ENCODE measurements at places on chromosomes 11 and 22. TPM values are rescaled to one million over a fixed set of nuclear protein-coding genes. Genes with fewer than 3 reads are reported as not detected.

DNA sequence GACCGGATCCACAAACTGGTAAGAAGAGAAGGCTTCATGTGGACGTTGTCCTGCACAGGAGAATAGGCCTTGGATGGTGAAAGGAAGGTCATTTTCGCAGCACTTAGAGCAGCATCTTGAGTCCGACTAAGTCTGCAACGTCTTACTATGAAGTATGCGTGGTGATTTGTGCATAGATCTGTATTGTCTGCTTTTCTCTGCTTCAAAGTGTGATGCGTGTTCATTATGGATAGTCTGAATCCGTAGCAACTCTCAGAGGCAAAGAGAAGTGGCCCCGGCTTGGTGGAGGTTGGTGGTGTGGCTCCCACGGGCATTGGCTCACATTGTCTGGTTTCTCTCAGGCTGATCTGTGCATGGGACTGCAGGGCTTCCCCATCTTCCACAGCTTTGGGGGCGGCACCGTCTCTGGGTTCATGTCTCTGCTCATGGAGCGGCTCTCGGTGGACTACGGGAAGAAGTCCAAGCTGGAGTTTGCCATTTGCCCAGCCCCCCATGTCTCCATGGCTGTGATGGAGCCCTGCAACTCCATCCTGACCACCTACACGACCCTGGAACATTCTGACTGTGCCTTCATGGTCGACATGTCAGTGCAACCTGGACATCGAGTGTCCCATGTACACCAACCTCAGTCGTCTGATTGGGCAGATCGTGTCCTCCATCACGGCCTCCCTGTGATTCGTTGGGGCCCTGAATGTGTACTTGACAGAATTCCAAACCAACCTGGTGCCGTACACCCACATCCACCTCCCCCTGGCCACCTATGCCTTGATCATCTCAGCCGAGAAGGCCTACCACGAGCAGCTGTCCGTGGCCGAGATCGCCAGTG lies 21.5 kb downstream of the LRRC74B start:
- no peak for DNase-seq

RFPL3 gene
- not detected for total RNA-seq

GRCh38 chr11:120172054-120172911 lies 34.4 kb upstream of the TRIM29 start:
- peak; percentile 57 for DNase-seq

C11orf16 gene
- total RNA-seq, result not detected

C1QTNF4 gene
- 0.66 TPM for total RNA-seq

- peak; percentile 91 for DNase-seq
Observed at GRCh38 chr22:42074132-42074811, at the start of gene PHETA2. TSS of gene PHETA2 (plus strand) at chr22:42074248. CDS start at chr22:42077294, 3,046 bp downstream.

GRCh38 chr11:77821349-77821851 lies 456 bp downstream of the AAMDC start:
- DNase-seq, result peak; percentile 33

GRCh38 chr22:47300698-47301405 lies 538.4 kb downstream of the TBC1D22A start:
- DNase-seq, result no peak

GRCh38 chr22:20509344-20510047 lies 2.1 kb downstream of the MED15 start:
- DNase-seq, result peak; percentile 89

CD3D gene
- 4.2 TPM for total RNA-seq

DNA sequence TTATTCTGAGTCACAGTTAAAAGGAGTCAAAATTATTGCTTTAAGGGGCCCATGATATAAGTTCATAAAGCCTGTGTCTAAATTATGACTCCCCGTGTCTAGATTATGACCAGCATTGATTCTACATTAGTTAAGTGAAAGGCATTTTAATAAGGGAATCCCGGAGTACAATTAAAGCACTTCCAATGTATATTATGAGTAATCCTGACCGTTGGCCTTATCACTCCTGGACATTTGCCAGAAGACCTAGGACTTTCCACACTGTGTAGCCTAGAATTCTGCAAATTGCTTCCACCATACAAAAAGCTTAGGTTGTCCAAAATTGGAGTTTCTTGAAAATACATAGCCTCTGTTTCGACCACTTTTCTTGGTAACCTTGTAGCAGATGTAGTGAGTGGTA lies 1292.6 kb downstream of the LRRC4C start:
- DNase-seq, result no peak

DNA sequence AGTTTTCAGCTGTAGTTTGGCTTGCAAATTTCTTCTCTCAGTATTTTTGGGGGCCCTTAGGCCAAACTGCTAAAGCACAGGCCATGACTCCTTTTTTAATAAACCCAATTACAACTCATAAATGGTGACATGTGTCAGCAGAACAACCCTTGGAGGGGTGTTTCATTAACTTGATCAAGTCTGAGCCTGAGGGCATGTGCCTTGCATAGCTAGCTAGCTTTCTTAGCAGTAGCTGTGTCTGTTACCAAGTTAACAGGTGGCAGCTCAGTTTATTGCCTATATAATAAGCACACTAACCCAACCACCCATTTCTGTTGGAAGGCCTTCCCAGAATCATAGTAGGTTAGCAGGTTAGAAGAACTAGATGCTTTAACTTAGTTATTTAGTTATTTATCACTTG lies 950.3 kb upstream of the CCDC90B start:
- no peak for DNase-seq

- DNase-seq, result no peak
Observed at GRCh38 chr11:83403691-83404389, 117.7 kb upstream of the CCDC90B start.

DNA sequence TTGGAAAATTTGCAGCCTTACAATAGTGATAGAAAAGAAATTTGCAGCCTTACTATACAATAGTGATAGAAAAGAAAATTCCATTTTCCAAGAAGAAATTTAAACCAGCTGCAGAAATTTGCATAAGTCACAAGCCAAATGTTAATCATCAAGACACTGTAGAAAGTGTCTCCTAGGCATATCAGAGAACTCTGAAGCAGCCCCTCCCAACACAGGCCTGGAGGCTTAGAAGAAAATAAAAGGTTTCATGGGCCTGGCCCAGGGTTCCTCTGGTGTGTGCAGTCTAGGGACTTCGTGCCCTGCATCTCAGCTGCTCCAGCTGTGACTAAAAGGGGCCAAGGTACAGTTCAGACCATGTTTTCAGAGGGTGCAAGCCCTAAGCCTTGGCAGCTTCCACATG lies 6.0 kb downstream of the OR4A16 start:
- no peak for DNase-seq

- DNase-seq, result no peak
Observed at GRCh38 chr11:104813532-104813931, 84.7 kb downstream of the CASP12 start.

DNA sequence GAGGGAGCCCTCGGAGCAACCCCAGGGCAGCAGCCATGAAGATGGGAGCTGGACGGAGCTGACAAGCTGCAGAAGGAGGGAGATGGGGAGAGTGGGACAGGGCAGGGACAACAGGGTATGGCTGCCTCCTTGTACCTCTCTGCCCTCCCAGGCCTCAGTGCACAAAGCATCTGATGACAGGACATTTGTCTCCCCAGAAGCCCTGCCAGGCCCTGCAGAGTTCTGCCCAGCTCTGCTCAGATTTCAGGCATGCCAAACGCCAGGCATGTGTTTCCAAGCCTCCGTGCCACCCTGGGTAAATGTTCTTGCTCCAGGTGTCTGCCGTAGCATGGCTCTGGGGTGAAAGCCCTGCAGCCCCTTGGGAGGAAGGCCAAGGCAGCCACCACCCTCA lies 1.1 kb upstream of the IFITM10 start:
- DNase-seq, result no peak

- DNase-seq, result no peak
Observed at GRCh38 chr22:27063406-27063805, 406.0 kb downstream of the MIAT start.

DNA sequence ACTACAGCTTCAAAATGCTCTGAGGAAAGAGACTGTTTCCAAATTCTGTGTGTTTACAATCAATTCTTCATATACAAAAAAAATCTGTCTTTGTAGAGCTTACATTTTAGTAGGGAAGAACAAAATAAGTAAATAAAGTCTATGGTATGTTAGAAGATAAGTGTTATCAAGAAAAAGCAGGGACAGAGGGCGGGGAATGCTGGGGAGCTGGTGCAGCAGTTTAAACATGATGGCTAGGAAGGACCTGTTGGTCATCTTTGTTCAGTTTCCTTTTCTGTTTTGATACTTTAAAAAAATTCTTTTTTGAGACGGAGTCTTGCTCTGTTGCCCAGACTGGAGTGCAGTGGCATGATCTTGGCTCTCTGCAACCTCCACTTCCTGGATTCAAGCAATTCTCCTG lies 16.1 kb downstream of the TMEM25 start:
- DNase-seq, result no peak

DNA sequence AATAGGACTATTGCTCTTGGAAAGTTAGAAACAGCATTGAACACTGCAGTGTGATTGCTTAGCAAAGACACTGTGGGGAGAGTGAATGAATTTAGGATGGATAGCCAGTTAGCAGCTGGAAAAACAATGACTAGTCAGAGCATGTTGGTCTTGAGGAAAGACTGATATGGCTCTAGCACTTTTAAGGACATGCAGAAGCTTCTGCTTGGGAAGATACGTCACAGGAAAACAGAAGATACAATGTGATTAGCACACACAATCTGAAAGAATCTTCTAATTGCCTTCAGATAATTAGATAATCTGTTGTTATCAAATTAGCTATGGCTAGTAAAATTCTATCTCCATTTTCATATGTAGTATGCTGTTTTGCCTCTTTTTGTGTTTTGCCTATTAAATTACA lies 530.7 kb upstream of the CHORDC1 start:
- DNase-seq, result no peak

DNA sequence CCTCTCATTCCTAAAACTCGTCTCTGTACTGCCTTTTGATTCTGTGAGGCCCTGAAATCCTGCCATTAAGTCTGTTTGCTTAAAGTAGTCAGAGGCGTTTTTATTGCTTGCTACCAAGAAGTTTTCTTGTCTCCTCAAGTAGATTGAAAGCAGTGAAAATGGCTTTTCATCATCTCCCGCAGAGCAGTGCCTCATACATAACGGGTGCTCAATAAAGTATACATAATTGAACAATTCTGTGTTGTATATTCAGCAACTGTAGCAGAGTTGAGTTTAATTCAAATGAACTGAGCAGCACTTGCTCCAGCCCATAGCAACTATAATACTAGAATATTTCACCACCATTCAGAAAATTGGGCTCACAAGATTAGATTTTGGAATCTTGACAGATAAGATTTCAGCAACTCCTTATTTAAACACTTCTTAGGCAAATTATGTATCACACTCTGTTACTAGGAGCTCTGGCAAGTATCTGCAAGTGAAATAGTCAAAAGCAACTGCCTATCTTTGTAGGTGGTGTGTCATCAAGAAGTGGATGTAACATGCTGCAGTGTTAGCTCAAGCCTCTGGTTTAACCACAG lies 20.0 kb downstream of the FIBIN start:
- DNase-seq, result no peak

PNPLA2 gene
- 74.5 TPM for total RNA-seq

DNA sequence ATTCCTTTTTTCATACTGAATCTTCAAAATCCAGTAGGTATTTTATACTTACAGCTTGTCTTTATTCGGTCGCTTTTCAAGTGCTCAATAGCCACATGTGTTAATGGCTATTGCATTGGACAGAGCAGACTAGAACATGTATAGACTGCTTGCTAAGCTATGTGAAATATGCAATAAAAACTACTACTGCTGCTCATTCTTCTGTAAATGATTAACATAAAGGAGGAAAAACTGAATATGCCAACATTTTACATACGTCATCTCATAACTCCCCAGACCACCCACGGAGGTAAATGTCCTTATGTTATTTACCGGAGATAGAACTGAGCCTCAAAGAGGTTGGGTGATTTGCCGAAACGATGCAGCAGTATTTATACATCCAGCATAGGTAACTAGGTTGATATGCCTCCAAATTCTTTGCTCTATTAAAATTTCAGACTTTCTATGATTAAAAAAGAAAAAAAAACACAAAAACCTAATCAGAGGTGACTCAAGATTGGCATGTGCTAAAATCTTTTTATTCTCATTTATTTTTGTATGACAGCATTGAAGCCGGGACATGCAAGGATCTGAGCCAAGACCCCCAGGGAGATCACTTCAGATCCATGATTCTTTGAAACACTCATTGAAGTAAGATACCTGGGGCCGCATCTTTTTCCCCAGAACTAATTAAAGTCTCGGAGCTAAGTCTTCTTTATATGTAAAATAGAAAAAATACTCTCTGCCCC lies 78.5 kb upstream of the OR5AK2 start:
- DNase-seq, result no peak

TEX12 gene
- not detected for total RNA-seq

GRCh38 chr11:64799623-64800302 lies 3.3 kb downstream of the MAP4K2 start:
- no peak for DNase-seq

GRCh38 chr22:32478994-32479393 lies 4.4 kb downstream of the FBXO7 start:
- DNase-seq, result no peak

GRCh38 chr22:47190276-47190956 lies 428.0 kb downstream of the TBC1D22A start:
- DNase-seq, result peak; percentile 19

C11orf65 gene
- total RNA-seq, result 2.3 TPM

GRCh38 chr22:46482056-46482675 lies 55.3 kb downstream of the CELSR1 start:
- DNase-seq, result no peak

- no peak for DNase-seq
Observed at GRCh38 chr22:27654546-27655445, 146.8 kb downstream of the MN1 start.

DCDC1 gene
- 25.2 TPM for total RNA-seq

LRRC4C gene
- total RNA-seq, result 0.37 TPM

DNA sequence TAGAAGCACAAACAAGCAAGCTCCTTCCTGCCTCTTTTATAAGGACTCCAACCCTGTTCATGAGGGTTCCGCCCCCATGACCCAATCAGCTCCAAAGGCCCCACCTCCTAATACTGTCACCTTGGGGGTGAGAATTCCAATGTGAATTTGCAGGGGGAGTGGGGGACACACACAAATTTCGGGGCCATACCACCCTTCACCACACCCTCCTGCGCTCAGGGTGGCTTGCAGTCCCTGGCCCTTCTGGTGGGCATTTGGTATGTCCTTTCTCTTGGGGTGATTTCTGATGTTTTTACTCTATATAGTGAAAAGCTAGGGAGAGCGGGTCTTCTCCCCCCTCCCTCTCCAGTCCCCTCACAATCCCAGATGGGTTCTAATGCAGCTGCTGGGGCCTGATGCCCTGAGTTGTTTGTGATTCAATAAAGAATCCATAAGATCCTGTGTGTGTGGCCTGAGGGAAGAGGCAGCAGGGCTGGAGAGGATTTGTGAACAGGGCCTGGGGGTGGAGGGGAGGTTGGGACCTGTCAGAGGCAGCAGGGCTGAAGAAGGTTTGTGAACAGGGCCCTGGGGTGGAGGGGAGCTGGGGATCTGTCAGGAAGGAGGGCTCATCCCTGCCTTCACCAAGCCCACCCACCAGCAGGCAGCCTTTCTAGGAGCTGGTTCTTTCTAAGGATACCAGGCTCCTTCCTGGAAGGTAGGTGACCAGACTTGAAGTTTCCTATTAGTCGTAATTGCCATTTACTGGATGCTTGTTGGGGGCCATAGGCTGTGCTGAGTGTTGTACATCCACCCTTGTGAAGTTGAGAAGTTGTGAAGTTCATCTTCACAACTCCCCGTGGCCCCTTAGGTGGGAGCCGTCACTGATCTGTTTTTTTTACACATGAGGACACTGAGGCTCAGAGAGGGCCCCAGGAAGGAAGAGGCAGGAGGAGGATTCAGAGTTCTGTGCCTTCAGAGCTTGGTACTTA lies 7.9 kb downstream of the SLC35C1 start:
- no peak for DNase-seq
